ENCODE measurements at places on chromosomes 5 and 9.

- DNase-seq = no peak
These were observed 1.6 kb downstream of the REEP2 start for GRCh38 chr5:138440159-138441073.

- DNase-seq = no peak
These were observed 12.3 kb downstream of the ACTBL2 start for GRCh38 chr5:57470339-57470738.

- DNase-seq = no peak
These were observed 734 bp downstream of the KIF27 start for GRCh38 chr9:83920469-83920926.

DNA sequence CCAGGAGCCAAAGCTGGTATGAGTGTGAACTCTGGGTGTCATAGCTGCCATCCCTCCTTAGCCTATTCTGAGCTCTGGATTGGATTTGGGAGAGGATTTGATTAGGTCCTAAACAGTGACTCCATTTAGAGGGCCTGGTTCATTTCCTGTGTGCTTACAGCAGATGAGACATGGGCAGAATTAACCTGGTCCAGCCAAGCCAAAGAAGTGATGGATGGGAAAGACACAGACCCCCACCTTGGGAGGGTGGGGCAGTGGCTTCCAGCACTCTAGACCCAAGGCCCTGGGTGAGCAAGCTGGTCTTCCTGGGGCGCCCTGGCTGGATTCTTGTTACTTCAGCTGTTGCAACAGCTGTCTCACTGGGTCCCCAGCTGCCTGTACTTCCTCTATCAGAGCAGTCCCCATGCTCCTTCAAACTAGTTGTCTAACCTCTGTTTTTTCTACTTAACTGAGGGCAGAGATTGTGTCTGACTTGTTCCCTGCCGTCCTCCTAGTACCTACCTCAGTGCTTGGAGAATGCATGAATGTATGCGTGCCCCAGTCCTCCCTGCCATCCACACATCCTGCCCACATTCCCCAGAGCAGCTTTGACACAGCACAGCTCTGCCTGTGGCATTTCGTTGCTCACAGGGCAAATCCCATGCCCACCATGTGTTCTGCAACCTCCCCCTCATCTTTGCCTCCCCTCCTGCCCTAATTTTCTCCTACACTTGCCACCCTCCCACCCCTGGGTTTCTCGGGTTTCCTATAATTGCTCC, 115.9 kb downstream of the RGS3 start:
- no peak for DNase-seq

GRCh38 chr9:136243631-136244030, 2.0 kb downstream of the QSOX2 start:
- no peak for DNase-seq

DNA sequence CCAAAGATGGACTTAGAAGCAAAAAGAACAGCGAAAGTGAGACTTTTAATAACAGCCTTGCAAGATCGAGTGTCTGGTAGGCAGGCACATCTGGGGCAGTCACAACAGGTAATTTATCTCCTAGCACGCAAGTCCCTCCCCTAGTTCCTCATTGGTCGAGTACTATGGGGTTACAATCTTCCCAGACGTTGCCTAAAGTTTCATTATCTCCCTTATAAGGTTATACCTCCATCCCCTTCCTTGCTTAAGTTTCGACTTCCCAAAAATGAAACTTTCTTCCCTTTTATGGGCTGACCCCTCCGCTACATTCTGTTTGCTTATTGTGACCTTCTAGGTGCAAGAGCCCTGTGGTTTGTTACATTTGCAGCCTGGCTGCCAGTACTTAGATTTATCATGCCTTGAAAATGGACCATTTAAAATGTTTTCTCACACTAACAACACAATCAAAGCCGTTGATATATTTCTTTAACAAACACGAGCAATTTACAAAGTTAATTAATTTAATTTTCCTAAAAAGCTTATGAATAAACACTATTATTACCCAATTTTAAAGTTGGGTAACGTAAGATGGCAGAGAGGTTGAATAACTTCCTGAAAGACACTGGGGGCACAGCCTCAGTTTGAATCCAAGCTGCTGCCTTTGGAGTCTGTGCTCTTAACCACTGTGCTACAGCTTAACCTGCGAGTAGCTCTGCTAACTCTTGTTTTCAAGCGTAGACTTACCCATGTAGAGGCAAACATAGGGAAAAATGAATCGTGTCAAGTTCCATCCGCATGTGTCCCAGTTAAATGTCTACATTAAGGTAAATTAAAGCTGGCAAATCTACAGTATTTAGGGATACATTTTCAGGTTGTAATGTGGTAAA, 91.7 kb downstream of the EDIL3 start:
- DNase-seq = no peak

DNA sequence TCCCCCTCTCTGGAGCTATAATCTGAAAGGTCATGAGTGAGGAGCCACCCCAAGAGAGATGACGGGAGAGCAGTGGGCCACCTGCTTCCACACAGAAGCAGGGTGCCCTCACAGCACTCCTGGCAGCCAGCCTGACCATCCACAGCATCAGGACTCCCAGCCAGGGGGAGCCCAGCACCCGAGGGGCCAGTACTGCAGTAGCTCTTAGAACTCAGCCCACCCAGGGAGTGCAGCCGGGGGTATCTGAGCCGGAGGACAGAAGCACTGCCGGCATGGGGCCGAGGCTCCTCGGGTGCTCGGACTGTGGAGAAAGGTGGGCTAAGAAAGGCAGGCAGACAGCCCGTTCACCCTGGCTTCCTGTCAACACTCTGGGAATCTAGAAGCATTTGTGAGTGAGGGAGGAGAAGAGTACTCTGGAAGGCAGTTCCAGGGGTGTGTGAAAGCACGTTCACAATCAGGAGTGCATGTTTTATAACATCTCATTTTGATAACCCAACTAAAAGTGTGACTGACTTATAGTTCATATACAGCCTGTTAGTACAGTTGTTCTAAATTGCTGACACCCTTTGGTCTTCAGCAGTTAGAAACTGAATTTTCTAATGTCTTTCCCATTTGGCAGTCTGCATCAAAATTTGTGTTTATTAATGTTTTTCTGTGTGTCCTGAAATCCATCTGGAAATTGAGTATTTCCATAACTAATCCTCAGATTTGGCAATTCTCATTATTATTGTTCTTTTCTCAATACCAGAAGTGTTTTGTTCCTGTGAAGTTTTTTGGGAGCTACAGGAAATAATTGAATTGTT, 25.9 kb upstream of the ASPN start:
- DNase-seq = no peak

GRCh38 chr5:133508845-133509741, 103.2 kb downstream of the FSTL4 start:
- no peak for DNase-seq

Measured in activated CD4-positive, alpha-beta T cell treated with anti-CD3 and anti-CD28 coated beads for 24 hours (primary cell).